ENCODE measurements at places on chromosomes 11 and 22.

DNA sequence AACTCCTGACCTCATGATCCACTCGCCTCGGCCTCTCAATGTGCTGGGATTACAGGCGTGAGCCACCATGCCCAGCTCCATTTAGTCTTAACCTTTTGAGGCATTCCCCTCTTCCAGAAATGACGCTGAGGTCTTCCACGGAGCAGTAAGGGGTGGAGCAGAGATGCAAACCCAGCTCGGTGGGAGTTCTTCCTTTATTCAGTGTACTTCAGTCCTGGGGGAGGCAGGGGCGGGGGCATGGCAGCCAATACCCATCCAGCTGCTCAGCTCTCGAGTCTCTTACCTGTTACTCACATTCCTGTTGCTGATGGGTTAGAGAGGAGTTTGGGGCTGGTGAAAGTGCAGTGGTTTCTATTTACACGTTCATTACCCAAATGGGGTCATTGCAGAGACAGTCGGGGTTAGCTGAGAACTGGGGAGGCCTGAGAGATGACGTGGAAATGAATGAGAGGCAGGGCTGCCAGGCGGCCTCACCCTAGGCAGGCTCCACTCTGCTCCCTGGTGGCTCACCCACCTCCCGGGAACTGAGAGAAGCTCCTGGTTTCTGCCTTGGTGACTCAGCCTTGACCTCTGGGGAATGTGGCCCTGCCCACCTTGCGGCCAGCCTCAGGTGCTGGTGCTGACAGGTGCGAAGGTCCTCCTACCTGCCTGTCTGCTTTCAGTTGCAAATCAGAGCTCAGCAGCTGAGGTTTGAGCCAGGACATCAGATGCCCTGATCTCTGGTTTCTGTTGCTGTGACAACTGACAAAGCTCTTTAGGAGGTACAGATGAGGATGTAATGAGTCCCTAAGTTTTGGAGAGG lies 13.4 kb upstream of the ST14 start:
- no peak for DNase-seq

DNA sequence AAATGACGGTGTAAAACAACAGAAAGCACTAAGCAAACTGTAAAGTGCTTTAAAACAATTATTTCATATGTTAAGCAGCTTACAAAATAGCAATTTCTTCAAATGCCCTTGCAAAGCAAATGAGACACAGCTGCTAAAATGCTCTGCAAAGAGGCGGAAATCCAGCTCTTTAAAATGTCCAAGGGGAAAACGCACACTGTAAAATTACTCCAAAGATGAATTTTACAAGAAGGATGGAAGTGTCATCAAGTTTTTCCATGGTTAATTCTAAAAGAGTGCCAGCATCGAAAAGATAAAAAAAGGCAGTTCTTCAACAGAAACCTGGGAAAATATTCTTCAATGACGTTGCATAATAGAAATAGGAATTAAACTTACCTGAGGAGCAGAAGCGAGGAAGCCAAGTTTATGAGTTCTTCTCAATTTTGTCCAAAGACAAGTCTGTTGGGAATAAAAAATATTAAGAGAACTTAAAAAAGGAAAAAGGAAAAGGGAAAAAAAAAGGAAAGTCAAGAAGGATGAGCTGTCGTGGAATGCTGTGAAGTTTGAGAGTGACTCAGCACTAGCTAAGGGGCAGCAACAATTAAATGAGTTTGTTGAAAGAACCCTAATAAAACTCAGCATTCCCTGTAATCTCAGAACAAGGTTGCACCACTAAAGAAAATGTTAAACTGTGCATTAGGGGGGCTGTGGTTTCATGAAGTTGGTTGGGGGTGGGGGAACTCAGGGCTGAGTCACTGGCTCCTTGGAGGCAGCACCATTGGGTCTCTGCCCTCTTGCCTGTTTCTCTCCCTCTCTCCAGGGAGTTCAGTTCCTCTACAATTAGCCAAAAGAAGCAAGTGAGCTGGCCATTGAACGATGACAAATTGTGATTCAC lies 64.2 kb upstream of the BLID start:
- DNase-seq = no peak

- DNase-seq = no peak
Observed at GRCh38 chr11:63783925-63784592, 15.5 kb upstream of the ZFTA start.

DNA sequence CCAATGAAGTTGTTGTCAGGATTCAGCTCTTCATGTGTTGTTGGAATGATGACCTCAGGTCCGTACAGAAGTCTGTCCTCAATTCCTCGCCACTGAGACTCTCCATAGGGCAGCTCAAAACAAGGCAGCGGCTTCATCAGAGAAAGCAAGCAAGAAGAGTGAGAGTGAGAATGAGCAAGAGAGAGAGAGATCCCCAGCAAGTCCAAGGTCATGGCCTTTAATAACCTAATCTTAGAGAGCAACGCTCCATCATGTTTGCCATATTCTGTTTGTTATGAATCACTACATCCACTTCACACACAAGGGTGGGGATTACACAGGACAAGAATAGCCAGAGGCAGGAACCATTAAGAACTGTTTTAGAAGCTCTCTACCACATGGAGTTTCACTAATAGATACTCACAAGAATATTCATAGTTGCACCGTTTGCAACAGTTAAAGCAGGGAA lies 23.3 kb upstream of the MMP7 start:
- DNase-seq = no peak

GRCh38 chr11:75035911-75036565 lies 47.3 kb downstream of the NEU3 start:
- no peak for DNase-seq

DNA sequence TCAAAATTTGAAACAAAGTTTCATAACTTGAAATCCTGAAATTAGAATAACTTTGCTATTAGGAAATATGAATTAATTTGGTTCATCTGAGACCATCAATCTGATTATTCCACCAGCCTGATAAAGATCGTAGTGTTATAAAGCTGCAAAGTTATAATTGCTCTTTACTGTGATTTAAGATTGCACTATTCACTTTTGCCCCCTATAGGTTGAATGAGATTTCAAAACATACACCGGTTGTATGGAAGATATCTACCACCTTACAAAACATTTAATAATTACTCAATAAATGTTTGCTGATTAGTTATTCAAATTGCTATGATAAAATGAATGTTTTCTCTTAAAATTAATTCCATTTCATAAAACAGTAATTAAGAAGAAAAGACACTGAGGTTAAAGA lies 26.1 kb downstream of the APIP start:
- no peak for DNase-seq

GRCh38 chr11:34292546-34292945 lies 65.3 kb downstream of the ABTB2 start:
- DNase-seq = no peak

GRCh38 chr11:17855531-17856290 lies 121.1 kb downstream of the KCNC1 start:
- DNase-seq = no peak

DNA sequence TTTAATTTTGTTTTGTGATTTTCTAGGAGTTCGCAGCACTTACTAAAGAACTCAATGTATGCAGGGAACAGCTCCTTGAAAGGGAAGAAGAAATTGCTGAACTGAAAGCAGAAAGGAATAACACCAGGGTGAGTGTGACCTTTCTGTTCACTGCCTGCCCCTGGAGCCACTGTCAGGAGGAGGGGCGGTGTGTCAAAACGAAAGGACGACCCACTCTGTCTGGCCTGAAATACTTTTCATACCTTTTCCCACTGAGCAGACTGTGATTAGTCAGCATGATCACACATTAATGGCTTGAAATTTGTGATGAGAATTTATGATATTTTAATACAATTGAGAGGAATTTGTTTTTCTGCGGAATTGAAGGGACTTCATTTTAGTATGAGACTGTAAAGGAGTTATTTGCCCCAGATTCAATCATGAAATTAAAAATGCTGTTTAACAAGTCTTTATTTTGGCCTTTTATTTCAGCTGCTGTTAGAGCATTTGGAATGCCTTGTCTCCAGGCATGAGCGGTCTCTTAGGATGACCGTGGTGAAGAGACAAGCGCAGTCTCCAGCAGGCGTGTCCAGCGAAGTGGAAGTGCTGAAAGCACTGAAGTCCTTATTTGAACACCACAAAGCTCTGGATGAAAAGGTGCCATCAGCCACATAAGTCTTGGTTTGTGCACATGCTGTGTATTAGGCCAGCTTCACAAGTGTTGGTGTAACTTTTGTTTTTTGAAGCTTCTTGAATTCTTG lies 54.1 kb downstream of the PPFIA1 start:
- no peak for DNase-seq

DNA sequence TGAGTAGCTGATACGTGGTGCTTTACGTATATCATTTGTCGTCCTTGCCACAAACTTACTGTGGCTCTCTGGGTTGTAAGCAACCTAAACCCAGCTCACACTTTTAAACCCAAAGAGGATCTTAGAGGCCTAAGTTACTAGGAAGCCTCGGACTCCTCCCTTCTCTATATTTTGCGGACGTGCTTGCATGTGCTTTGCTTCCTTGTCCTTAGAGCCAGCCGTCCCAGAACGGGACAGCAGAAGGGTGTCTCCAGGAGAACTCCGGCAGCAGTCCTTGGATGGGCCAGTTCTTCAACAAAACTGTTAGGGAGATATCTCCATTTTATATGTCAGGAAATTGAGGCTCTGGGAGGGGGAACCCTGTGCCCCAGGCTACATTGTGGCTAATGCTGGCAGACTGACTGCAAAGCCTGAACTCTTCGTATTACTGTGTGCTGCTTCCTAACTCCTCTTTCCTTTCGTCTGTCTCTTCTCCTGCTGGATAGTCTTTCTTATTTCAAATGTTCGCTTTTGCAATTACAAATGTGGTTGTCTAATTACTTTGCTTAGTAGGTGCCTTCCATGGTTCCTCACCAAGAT lies 33.8 kb downstream of the TNRC6B start:
- DNase-seq = no peak

DNA sequence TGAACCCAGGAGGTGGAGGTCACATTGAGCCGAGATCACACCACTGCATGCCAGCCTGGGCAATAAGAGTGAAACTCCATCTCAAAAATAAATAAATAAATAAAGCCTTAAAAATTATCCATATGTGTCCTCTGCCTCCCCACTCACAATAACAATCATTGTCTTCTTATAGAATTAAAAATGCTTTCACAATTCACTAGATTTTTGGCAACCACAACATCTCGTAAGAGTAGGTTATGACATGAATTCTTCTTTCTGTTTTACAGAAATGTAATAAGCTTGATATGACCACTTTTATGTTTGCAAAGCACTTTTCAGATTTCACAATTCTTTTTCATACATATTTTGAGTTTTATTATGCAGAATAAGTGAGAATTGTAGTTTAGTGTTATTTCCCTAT lies 54.5 kb upstream of the HSPA8 start:
- DNase-seq = no peak

GRCh38 chr11:8251616-8252295 lies 11.9 kb downstream of the LMO1 start:
- no peak for DNase-seq

DNA sequence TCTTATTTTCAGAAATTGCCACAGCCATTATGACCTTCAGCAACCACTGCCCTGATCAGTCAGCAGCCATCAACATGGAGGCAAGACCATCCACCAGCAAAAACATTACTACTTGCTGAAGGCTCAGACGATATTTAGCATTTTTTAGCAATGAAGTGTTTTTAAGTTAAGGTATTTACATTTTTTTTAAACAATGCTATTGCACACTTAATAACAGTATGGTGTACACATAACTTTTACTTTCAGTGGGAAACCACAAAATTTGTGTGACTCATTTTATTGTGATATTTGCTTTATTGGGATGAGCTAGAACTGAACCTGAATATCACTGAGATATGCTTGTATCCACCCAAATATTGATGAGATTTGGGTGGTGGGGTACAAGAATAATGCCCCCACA lies 110.9 kb downstream of the TSPAN18 start:
- no peak for DNase-seq

Data from stimulated activated CD4-positive, alpha-beta T cell treated with anti-CD3 and anti-CD28 coated beads, Interleukin-12 subunit alpha, Interleukin-12 subunit beta, amount 100 ng/mL, for 4 hours (primary cell).